ENCODE measurements at places on chromosomes 1 and 21. TPM values are rescaled to one million over a fixed set of nuclear protein-coding genes. Genes with fewer than 3 reads are reported as not detected.

Gene C2CD2
- total RNA-seq, result 23.8 TPM

Gene GABRD
- 2.7 TPM for total RNA-seq

Gene SYTL1
- total RNA-seq, result 29.3 TPM

Gene CLIC4
- 169 TPM for total RNA-seq

Gene ISG15
- 76.9 TPM for total RNA-seq

Gene CD247
- 8.7 TPM for total RNA-seq

Gene GJA8
- total RNA-seq, result not detected

Gene C2CD4D
- total RNA-seq, result 0.21 TPM

Gene BSND
- not detected for total RNA-seq

Gene SYNC
- 14.5 TPM for total RNA-seq

Gene HSD3B1
- not detected for total RNA-seq

Gene RGS18
- 13.0 TPM for total RNA-seq

- no peak for DNase-seq
Observed at GRCh38 chr1:34029515-34029914, 135.5 kb downstream of the CSMD2 start.

DNA sequence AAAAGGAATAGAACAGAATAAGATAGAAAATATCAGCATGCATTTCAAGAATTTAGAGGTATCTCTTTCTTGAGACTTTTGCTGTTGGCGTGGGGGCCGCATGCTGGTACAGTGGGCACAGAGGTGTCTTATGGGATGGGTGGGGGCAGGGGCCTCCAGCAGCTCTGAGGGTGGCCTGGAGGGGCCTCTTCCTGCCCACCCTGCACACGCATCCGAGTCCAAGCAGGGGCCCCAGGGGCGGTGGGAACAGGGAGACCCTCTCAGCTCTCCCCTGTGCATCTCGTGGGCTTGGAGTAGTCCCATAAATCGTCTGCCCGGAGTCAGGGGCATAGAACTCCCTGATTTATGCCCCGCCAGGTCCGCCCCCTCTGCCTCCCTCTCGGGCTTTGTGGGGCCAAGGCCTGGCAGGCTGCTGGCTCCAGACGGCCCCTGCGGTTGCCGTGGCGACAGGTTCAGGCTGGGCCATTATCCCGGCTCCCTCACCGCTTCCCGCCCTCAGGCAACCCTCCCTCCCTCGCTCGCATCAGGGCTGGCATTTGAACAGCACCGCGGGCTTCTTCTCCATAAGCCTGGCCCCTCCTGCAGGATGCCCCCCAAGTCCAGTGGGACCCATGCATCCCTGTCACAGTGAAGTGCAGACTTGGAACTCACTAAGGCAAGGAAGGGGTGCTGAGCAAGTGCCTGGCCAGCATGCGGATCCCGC, 133.2 kb upstream of the ZBTB40 start:
- DNase-seq, result no peak

DNA sequence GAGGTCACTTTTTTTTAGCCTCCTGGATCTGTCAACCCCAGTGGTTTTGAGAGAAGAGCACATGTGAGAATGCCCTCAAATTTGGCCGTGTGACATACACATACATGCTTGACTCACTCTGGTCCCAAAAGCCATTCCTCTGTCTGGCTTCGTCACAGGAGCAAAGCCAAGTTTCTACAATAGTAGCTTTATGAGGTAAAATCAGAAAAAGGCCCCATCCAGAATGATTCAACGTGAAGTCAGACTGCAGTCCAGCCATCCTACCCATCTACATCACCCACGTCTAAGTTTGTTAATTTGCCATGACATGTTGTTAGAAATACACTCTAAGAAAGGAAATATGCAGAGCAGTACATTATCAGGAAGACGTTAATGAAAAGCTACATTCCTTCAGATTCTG, 245.2 kb downstream of the SDCCAG8 start:
- no peak for DNase-seq

GRCh38 chr1:109631513-109632505, 12.2 kb downstream of the AMPD2 start:
- DNase-seq, result no peak

GRCh38 chr21:15062606-15062965, 2.2 kb downstream of the NRIP1 start:
- DNase-seq, result no peak

GRCh38 chr1:109687641-109688499, at the start of gene GSTM1:
Gene GSTM1, plus strand, starts transcription at chr1:109687817. Its CDS starts 57 bp downstream, at chr1:109687874.
- DNase-seq, result no peak

GRCh38 chr1:46341222-46342083, 846 bp downstream of the NSUN4 start:
- DNase-seq, result peak; percentile 53

- DNase-seq, result no peak
Observed at GRCh38 chr1:180539136-180539535, 19.6 kb upstream of the OVAAL start.

- DNase-seq, result peak; percentile 86
Observed at GRCh38 chr1:44786138-44786840, 1.7 kb downstream of the BEST4 start.

- no peak for DNase-seq
Observed at GRCh38 chr1:193553564-193553963, 367.2 kb upstream of the B3GALT2 start.

DNA sequence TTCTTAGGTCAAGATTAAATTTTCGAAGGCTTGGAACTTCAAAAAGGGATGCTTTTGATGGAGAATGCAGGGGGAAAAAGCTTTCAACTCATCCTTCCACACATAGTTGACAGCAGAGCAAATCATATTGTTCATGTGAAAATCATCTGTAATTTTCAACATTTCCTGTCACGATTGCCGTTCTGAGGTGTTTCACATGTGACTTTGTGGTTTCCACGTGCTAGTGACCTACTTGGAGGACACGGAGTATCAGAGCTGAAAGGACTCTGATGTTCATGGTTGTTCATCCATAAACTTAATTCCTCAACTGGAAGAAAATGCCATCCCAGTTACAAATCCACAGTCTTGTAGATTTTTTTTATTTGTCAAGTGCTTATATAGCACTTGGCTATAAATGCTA, 79.1 kb downstream of the ZP4 start:
- DNase-seq, result no peak

DNA sequence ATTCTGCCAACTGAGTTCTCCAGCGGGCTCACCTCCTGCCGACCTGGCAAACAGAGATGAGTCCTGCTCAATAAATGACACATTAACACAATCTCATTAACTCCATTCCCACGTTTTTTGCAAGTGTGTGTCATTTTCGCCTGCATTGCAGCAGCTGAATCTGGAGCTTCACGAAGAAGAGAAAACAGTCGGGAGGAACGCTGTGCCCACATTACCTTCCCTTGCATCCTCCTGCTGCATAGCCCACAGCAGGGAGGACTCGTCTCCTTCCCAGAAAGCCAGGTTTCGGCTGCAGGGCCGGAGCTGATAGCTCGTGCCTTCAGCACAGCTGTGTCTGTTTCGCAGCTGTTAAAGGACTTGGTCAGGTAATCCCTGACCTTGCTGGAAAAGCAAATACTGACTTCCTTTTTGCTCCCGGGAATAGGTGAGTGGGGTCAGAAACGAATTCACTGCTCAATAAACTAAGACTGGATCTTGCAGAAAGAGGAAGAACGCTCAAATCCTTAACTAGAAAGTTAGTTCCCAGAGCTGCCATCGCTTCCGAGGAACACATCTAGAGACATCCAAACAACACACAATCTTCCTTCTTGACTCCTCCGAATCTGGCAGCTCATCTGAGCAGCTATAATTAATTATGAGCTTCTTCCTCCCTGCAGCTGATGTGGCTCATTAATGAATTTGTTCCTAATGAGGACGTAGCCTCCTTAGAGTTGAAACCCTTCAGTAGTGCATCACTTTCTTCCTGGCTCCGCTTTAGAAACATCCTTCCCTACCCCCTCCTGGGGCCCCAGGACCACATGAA, 33.0 kb downstream of the KANK4 start:
- DNase-seq, result no peak

- no peak for DNase-seq
Observed at GRCh38 chr21:32094804-32095203, 184.0 kb downstream of the MIS18A start.

- DNase-seq, result no peak
Observed at GRCh38 chr1:170768929-170769328, 105.0 kb downstream of the PRRX1 start.

- DNase-seq, result no peak
Observed at GRCh38 chr1:59972216-59972927, 45.8 kb upstream of the CYP2J2 start.

- no peak for DNase-seq
Observed at GRCh38 chr1:222275001-222275728, 272.7 kb downstream of the HHIPL2 start.

- no peak for DNase-seq
Observed at GRCh38 chr1:87999852-88000251, 671.2 kb downstream of the LMO4 start.

DNA sequence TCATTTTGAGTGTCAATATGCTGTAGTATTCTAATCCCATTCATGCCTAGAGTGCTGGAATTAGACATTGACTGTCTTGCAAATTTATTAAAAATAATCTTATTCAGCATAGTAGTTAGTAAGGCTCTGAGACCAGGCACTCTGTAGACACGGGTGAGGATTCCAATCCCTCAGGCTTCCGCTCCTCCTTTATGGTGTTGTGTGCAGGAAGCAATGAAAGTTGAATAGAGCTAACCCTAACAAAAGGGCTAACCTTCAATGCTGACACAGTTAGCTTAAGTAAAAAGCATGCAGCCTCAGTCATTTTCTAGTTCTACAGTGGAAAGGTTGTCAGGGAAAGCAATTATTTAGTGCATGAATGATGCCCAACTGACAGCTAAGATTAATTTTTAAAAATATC, 199.6 kb upstream of the SGIP1 start:
- no peak for DNase-seq

DNA sequence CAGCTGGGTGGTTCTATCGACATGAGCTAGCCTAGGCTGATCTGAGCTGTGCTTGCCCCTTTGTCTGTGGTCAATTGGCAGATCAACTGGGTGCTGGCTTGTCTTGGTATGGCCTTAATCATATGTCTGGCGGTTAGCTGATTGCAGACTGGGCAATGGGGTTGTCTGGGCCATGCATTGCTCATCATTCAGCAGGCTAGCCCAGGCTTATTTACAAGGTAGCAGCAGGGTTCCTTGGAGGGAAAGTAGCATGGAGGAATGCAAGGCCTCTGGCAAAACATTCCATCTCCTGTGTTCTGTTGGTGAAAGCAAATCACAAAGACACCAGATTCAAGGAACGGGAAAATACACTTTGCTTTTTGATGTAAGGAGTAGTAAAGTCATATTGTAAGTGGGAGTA, 84.0 kb upstream of the IVNS1ABP start:
- no peak for DNase-seq

GRCh38 chr1:166172106-166172505, 5.3 kb upstream of the FAM78B start:
- no peak for DNase-seq

GRCh38 chr1:151313501-151313900, 13.7 kb downstream of the PI4KB start:
- no peak for DNase-seq

- no peak for DNase-seq
Observed at GRCh38 chr1:153770797-153771196, 4.4 kb upstream of the SLC27A3 start.

DNA sequence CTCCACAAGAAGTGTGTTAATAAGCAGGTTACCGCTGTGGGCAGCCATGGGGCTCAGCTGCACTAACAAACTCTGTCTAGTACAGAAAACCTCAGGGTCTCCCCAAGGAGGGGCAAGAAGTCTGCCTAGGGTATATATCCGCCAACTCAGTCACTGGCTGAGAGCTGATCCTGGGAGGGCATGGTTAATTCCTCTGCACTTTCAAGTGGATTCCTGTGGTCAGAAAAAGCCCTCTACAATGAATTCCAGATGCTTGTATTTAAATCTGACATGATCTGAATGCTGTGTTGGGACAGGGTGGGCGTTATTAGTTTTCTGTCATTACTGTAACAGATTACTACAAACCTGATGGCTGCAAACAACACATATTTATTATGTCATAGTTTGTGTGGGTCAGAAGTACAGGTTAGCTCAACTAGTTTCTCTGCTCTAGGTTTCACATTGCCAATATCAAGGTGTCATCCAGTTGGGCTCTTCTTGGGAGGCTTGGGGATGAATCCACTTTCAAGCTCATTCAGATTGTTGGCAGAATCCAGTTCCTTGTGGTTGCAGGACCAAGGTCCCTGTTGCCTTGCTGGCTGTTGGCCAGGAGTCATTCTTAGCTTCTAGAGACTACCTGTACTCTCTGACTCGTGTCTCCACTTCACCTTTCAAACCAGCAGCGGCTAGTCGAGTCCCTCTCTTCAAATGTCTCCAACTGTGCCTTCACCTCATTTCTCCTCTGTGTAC, 8.0 kb upstream of the SELE start:
- peak; percentile 50 for DNase-seq

DNA sequence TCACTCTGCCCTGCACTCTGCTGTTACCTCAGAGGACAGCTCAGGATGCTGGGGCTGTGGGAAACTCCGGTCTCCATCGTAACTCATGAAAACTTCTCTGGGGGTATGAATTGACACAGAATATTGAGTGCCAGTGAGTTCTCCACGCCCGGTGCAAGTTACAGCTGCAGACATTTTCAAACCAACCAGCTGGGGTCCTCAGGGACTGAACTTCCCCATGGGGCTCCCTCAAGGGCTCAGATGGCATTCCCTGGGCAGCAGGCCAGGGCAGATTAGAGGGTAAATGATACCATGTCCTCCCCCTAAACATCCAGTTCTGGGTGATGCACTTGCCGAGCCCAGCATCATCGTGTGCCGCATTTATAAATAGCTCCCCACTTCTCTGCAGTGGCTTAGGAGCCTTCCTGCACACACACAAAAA, 27.8 kb upstream of the CCSAP start:
- DNase-seq, result no peak

All from lower lobe of right lung (tissue), 2 donors.